ENCODE measurements at places on chromosomes 4 and X. TPM values are rescaled to one million over a fixed set of nuclear protein-coding genes. Genes with fewer than 3 reads are reported as not detected.

GRCh38 chr4:151488968-151489367, 80.0 kb downstream of the FHIP1A start:
- H3K27ac ChIP-seq: no peak overlapping the region
- H3K4me1 ChIP-seq: no peaks in the 10 kb centered on the region

GRCh38 chr4:31557437-31557836, 837.3 kb downstream of the PCDH7 start:
- no peaks in the 10 kb centered on the region for H3K36me3 ChIP-seq

The UGT2B17 gene
- total RNA-seq: not detected

The FGG gene
- total RNA-seq: not detected

The MAOB gene
- total RNA-seq: not detected
